ENCODE measurements at places on chromosomes 3 and 15. TPM values are rescaled to one million over a fixed set of nuclear protein-coding genes. Genes with fewer than 3 reads are reported as not detected.

DNA sequence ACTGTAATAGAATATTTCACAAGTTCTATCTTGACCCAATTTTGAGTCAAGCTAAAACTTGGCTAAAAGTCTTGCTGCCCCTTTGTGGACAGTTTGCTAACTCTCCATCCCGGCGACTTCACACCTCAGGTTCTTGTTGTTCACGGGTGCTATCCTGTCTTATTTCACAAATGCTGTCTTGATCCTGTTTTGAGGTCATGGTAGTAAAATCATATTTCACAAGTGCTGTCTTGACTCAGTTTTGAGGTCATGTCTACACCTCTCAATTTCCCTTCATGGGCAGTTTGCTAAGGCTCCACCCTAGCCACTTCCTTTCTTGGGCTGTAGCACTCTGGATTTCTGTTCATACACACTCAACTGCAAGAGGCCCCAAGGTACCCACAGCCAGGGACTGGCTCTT lies 45.0 kb upstream of the GK5 start:
- DNase-seq = no peak

- no peak for DNase-seq
Measured at GRCh38 chr3:134476306-134476705, 9.5 kb downstream of the ANAPC13 start.

GRCh38 chr3:43011638-43012037 lies 32.5 kb downstream of the GASK1A start:
- no peak for DNase-seq

- DNase-seq = no peak
Measured at GRCh38 chr15:51386960-51387698, 45.7 kb downstream of the GLDN start.

GRCh38 chr3:46706771-46707582 lies 5.8 kb downstream of the TMIE start:
- DNase-seq = no peak

DNA sequence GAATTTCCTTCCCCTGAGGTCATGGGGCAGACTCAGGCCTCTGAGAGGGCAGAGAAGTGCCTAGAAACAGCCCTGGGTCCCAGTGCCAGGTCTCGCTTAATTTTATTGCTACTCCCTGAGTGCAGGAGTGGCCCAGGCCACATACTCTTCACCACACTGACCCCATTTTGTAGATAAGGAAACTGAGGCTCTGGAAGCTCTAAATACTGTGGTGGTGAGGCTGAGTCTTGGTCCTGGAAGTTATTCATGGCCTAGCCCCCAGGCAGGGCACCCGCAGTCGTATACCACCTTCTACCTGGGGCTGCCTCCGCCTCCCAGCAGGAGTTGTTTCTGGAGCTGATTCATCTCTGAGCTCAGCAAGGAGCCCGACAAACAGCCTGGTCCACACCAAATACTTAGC lies 9.8 kb downstream of the ATP2B2 start:
- DNase-seq = no peak

The MAP1A gene
- 4.2 TPM for total RNA-seq

GRCh38 chr3:150407808-150408220 lies 284 bp upstream of the TSC22D2 start:
- no peak for DNase-seq

DNA sequence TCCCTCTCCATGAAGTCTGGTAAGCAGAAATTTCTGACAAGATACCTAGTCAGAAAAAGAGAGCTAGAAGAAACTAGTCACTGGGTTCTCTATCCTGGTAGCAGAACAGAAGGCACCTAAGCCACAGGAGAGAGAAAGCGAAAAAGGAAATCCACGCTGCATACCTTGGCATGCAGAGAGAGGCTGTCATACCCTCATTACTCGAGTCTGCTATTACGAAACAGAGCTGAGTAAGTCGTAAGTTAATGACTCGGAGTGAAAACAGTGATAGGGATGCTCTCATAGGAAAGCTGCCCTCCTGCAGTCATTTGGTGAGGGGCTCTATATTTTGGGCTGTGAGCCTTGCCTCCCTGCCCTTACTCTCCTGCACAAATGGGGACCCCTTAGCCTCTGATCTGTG lies 16.2 kb downstream of the CLRN1 start:
- DNase-seq = no peak

- DNase-seq = no peak
Measured at GRCh38 chr15:80121546-80121945, 31.3 kb upstream of the FAH start.

The TMEM212 gene
- total RNA-seq = not detected

The PLA1A gene
- not detected for total RNA-seq

DNA sequence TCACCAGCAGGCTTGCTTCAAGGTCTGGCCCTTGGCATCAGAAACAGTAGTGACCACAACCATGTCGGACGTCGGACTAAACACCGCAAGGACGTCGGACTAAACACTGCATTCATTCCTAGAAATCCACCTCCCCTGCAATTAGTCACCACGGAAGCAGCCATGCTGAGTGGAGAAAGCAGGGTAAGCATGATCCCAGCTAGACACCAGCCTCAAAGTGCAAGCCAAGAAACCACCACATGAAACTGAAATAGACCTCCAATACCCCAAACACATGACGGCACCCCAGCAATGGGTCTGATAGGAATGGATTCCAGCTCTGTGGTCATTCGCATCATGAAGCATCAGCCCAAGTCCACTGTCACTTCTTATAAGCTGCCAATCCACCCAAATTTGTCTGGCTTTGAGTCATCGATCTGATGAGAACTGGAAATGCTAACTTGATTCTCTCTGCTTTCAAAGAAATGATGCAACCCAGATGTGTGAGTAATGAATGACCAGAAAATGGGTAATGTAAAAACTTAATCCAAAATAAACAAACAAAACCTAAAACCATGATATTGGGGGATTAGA lies 348.3 kb upstream of the TMCO5A start:
- no peak for DNase-seq

DNA sequence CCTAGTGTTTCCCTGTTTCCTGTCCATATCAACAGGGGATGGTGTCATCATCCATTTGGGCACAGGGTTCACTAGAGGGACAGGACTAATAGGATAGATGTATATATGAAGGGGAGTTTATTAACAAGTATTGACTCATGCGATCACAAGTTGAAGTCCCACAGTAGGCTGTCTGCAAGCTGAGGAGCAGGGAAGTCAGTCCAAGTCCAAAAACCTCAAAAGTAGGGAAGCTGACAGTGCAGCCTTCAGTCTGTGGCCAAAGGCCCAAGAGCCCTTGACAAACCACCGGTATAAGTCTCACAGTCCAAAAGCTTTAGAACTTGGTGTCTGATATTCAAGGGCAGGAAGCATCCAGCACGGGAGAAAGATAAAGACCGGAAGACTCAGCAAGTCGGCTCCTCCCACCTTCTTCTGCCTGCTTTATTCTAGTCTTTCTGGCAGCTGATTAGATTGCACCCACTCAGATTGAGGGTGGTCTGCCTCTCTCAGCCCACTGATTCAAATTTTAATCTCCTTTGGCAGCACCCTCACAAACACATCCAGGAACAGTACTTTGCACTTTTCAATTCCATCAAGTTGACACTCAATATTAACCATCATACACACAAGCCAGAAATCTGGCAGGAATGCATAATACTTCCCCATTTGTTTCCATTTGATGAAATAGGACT lies 43.4 kb downstream of the CD200 start:
- no peak for DNase-seq

- DNase-seq = no peak
Measured at GRCh38 chr3:192373586-192373985, 353.8 kb downstream of the FGF12 start.

DNA sequence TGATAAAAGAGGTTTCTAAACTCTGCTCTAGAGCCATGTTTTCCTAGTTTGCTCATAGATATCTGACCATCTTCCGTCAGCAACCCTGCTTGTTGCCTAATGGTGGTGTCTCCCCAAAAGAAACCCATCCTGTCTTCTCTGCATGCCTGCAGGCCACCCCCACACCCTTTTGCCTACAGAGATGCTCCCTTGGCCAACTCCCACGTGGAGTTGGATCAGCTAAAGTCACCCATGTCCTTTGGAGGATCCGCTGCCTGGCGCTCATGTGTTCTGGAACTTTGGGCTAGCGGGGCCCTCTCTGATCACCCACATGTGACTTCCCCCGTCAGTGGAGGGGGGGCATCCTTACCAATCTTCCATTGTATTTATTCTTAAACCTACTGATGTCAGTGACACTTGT lies 185.6 kb downstream of the ADAMTS17 start:
- DNase-seq = no peak

GRCh38 chr3:193225302-193226125 lies 15.5 kb upstream of the PLAAT1 start:
- no peak for DNase-seq

- DNase-seq = no peak
Measured at GRCh38 chr3:136249593-136249992, 547 bp upstream of the PCCB start.

The NRROS gene
- 15.8 TPM for total RNA-seq

GRCh38 chr15:52042051-52042851 lies 23.2 kb downstream of the MAPK6 start:
- DNase-seq = no peak

- DNase-seq = no peak
Measured at GRCh38 chr3:101868534-101869464, 19.5 kb downstream of the NFKBIZ start.

The NTRK3 gene
- not detected for total RNA-seq

The LRRC2 gene
- total RNA-seq = 0.58 TPM

GRCh38 chr3:15645246-15645645 lies 43.7 kb downstream of the BTD start:
- DNase-seq = no peak

DNA sequence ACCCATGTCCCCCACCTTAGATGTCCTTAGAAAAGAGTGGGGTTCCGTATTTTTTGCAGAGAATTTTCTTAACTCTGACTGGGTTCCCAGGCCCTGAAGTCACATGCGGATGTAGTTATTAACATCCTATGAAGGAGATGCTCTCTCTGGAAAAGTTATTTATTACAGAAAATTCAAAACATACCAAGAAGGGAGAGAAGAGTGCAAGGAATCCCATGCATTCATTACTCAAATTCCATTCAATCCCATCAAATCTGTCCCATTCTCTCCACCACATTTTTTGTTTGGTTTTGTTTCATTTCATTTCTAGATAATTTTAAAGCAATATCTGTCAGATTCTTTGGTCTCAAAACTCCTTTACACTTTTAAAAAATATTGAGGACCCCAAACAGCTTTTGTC lies 34.3 kb upstream of the ANKRD34C start:
- no peak for DNase-seq

GRCh38 chr3:54215521-54215920 lies 93.2 kb downstream of the CACNA2D3 start:
- no peak for DNase-seq

The SLC12A8 gene
- total RNA-seq = 0.96 TPM

The VEPH1 gene
- total RNA-seq = 0.67 TPM

GRCh38 chr15:72404356-72404755 lies 6.3 kb downstream of the TMEM202 start:
- no peak for DNase-seq

The CELSR3 gene
- 5.6 TPM for total RNA-seq

DNA sequence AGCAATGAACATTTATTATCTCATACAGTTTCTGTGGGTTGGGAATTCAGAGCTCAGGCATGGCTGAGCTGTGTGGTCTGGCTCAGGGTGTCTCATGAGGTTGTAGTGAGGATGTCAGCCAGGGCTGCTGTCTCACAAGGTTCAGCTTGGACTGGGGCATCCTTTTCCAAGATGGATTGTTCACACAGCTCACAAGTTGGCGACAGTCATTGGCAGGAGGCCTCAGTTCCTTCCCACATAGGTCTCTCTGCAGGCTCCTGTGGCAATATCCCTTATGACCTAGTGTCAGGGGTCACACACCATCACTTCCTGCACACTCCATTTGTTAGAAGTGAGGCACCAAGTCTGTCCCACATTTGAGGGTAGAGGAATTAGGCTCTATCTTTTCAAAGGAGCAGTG lies 56.0 kb downstream of the RPLP1 start:
- no peak for DNase-seq

Data from T-cell (primary cell).